ENCODE measurements at places on chromosomes 5 and 9.

- no peak for DNase-seq
These were observed 75.1 kb downstream of the MROH2B start for GRCh38 chr5:40995801-40996586.

DNA sequence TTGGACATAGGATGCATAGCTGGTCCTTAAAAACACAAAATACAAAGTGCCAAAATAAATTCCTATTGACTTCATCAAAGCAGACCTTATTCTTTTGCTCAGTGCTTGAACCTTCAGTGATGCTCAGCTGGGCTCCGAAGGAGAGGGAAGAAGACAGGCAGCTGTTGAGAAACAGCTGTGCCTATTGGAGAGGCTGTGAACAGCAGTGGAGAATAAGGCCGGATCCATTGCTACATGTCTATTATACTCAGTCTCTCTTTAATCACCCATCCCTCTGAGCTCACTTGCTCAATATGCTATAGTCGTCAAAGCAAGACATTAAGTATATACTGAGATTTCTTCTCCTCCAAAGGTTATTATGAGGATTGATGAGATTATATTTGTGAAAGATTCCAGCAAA lies 174.4 kb downstream of the CHSY3 start:
- DNase-seq = no peak

DNA sequence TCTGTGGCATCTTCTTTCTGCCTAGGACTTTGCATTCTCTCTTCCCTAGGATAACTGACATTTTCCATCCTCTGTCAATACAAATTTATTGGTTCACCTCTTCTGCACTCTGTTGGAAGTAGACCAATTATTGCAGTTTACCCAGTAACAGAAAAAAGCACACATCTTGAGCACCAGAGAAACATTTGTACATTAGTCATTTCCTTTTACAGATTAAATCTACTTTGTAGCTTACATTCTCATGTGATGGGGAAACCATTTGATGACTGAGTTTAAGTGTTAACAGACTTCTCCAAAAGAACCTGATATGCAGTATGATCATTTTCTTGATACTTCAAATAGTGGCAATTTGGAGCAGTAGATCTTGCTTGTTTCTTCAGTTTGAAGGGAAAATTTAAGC lies 1098.8 kb downstream of the DTWD2 start:
- DNase-seq = no peak

DNA sequence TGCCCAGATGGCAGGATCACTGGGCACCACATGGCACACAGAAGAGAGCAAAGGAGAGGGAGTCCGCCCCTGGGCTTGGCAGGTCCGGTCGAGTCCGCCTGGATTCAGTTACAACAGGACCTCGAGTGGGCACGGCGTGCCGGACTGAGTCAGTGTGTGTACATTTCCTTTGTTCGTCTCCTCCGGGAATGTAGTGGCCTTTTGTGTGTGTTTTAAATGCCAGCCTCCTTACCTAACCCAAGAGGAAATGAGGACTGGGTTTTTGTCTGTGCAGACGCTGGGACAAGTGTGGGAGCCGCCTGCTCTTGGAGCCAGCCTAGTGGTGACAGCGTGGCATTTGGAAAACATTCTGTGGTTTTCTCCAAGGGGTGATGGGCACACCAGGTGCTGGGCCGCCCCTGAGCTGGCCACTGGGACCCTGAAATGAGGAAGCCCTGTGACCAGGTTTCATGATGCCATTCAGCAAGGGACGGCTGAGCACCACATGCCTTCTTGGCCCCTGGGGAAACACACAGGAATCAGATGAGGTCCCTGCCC lies 9.6 kb downstream of the NEK6 start:
- no peak for DNase-seq

- DNase-seq = no peak
These were observed 116.9 kb downstream of the HACD4 start for GRCh38 chr9:20914556-20914955.

DNA sequence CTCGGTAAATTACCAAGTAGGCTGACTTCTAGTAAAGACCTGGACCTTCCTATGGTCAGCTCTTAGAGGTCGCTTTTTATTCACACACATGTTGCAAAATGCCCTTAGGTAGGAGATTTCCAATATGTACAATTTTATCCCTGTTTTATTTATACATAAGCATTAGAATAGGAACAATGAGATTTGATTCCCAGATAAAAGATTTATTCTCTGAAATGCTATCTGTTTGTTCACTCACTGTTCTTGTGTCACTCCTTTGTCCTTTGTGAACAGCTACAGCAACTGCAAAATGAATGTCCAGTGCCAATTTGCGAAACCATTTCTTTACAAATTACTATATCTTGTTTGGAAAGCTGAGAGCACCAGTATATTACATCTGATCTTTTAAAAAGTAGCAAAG lies 991.5 kb upstream of the TYRP1 start:
- DNase-seq = no peak

DNA sequence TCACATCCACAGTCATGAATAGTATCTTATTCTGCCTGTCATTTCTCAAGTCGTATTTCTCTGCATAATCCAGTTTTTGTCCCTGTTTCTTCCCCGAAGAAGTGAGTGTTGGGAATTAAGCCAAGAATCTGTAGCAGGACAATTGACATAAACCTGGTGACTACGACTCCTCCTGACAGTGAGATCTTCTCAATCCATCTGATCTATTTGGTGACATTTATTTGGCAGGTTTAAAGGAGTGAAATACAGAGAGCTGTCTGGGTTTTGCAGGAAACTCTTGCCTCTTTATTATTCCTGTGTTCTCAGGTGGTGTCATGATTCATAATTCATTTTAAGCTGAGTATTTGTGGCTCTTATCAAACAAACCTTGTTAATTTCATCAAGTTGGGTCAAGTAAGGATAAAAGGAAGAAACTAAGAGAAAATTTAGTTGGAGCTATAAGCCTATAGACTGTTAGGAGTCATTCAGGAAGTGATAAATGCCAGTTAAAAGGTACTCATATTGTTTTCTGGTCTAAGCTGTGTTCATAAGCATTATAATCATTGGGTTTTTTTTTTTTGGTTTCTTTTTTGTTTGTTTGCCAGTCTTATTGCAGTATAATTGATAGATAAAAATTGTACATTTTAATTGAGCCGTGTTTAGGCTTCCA lies 95.9 kb upstream of the PCSK1 start:
- DNase-seq = no peak

GRCh38 chr5:73446631-73447529 lies 1.7 kb downstream of the FOXD1 start:
- no peak for DNase-seq

- DNase-seq = no peak
These were observed 220.0 kb downstream of the GABBR2 start for GRCh38 chr9:98488571-98489312.
